Progenitor cell of endocrine pancreas (in vitro differentiated cells): ENCODE measurements at places on chromosomes 4 and X. TPM values are rescaled to one million over a fixed set of nuclear protein-coding genes. Genes with fewer than 3 reads are reported as not detected.

DNA sequence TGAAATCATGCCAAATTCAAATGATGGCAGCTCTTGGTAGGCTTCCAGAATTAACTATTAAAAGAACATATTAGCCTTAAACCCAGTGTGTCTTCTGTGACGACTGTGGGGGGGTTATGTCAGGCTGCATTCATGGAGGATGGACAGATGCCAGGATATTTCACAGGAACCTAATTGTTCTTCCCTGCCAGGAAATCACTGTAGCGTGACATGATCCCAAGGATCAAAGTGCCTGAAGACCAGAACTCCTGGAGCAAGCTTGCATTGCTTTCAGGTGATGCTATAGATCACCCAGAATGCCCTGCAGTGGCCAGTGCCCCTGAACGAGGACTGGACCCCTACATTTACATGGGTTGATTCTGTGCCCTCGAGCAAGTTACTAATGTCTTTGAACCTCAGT, 1093.0 kb upstream of the TENM3 start:
- no peaks in the 10 kb centered on the region for H3K36me3 ChIP-seq
- DNase-seq, result no peak
- H3K27me3 ChIP-seq, result peaks cover 9% of the 10 kb centered on the region
- H3K4me3 ChIP-seq, result no peak overlapping the region
- H3K4me1 ChIP-seq, result no peaks in the 10 kb centered on the region
- H3K27ac ChIP-seq, result no peak overlapping the region

GRCh38 chr4:88910101-88910500, 146.9 kb downstream of the FAM13A start:
- H3K4me3 ChIP-seq, result no peak overlapping the region
- peaks cover 3% of the 10 kb centered on the region for H3K36me3 ChIP-seq
- no peak overlapping the region for H3K27ac ChIP-seq
- no peaks in the 10 kb centered on the region for H3K27me3 ChIP-seq
- no peak for DNase-seq

GRCh38 chrX:49970674-49971073, 48.3 kb downstream of the CLCN5 start:
- no peaks in the 10 kb centered on the region for H3K4me1 ChIP-seq
- H3K4me3 ChIP-seq, result no peak overlapping the region
- H3K36me3 ChIP-seq, result peaks cover 1% of the 10 kb centered on the region
- no peak overlapping the region for H3K27ac ChIP-seq

DNA sequence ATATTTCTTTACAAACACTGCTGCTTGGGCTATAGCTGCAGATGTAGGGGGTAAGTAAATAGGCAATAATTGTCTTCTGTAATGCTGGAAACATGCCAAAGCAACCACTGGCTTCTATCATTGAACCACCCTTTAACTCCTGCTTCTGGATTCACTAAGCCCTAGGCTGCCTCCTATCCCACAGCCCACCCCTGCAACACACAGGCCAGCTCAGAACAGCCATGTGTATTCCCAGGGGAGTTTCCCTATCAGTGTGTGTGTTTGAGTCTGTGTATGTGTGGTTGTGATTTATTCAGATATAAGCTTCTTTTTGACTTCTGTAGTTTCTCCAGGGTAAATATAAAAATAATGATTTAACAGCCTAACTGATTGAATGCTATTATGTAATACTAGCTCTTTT, 291.3 kb downstream of the PCDH10 start:
- H3K27me3 ChIP-seq, result no peaks in the 10 kb centered on the region
- H3K27ac ChIP-seq, result no peak overlapping the region
- H3K36me3 ChIP-seq, result no peaks in the 10 kb centered on the region
- no peak for DNase-seq

DNA sequence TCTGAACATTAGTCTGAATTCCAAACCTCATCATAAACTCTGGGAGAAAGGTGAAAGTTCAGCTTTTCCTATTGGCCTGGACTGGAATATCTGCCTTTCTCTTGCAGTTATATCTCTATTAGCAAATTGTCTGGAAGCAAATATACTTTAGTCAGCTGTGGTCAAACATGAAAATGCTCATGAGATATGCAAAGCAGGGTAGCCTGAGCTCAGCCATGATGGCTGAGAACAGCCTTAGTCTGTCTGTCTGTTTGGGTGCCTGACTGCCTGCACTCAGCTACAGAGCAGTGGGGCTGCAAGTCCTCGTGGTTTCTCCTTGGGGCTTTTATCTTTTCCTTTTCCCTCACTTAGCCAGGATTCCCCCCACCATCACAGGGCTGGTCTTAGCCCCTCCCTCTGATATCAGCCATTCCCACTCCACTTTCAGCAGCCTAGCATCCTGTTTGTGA, 19.5 kb upstream of the PGRMC2 start:
- no peak overlapping the region for H3K4me3 ChIP-seq
- H3K36me3 ChIP-seq, result no peaks in the 10 kb centered on the region
- no peaks in the 10 kb centered on the region for H3K27me3 ChIP-seq
- no peak for DNase-seq
- H3K4me1 ChIP-seq, result peaks cover 22% of the 10 kb centered on the region
- H3K27ac ChIP-seq, result no peak overlapping the region

GRCh38 chr4:149549911-149550310, 265.7 kb downstream of the IQCM start:
- no peak for DNase-seq
- H3K36me3 ChIP-seq, result no peaks in the 10 kb centered on the region
- no peaks in the 10 kb centered on the region for H3K4me1 ChIP-seq
- H3K27ac ChIP-seq, result no peak overlapping the region
- no peaks in the 10 kb centered on the region for H3K27me3 ChIP-seq

- no peak for DNase-seq
- H3K4me3 ChIP-seq, result no peak overlapping the region
- no peaks in the 10 kb centered on the region for H3K36me3 ChIP-seq
- no peaks in the 10 kb centered on the region for H3K4me1 ChIP-seq
- no peaks in the 10 kb centered on the region for H3K27me3 ChIP-seq
Observed at GRCh38 chr4:14701896-14702295, 300.4 kb upstream of the CPEB2 start.

DNA sequence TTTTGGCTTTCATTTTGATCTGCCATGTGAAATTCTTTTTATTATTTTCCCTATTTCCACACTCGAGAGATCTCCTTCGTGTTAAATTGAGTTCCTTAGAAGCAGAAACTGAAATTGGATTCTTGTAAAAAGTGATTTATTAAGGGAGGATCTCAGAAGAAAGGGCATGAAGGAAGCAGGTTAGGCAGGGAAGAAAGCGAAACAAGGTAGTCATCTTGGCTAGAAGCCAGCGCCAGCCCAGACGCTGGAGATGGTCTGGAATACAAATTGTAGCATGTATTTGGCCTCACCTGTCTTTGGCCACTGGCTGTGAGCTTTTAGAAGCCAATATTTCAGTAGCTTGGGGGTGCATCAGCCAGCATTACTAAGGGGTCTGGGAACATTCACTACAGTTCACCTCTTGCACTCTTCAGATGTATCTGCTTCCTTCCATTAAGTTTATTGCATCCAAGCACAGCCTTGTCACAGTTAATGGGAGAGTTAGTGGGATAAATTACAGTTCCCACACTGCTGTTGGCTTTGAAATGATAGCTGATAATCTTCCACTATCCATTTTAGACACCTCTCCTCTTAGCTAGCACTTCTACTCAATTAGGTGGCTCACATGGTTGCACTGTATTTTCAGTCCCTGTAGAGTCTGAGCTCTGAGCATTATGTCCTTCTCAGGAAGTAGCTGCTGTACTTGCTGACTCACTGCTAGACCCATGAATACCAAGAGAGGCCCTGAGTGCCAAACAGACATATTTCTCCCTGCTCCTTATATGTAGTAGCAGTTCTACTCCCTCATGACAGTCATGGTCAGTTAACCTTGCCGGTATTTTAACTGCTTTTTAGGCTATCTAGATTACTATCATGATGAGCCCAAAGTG, 14.6 kb downstream of the GRXCR1 start:
- H3K4me1 ChIP-seq, result no peaks in the 10 kb centered on the region
- peaks cover 26% of the 10 kb centered on the region for H3K27me3 ChIP-seq
- no peak overlapping the region for H3K4me3 ChIP-seq
- H3K36me3 ChIP-seq, result no peaks in the 10 kb centered on the region
- no peak overlapping the region for H3K27ac ChIP-seq

- H3K4me1 ChIP-seq, result peaks cover 6% of the 10 kb centered on the region
- no peaks in the 10 kb centered on the region for H3K36me3 ChIP-seq
- DNase-seq, result no peak
- no peaks in the 10 kb centered on the region for H3K27me3 ChIP-seq
Observed at GRCh38 chrX:88135735-88136134, 611.3 kb upstream of the CPXCR1 start.

DNA sequence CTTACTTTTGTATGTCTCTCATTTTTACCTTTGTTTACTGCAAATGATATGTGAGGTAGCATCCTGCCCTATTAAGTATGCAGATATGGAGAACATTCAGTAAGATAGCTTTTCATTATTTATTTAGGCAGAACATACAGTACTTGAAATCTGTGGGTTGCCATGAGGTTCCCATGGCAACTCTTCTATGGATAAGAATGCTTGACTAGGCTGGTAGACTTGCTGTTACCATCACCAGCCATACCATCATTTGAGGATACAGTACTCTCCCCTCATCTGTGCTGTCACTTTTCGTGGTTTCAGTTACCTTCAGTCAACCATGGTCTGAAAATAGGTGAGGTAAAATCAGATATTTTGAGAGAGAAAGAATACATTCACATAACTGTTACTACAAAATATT, 56.7 kb downstream of the NAF1 start:
- H3K27ac ChIP-seq, result no peak overlapping the region
- no peak overlapping the region for H3K4me3 ChIP-seq
- no peaks in the 10 kb centered on the region for H3K27me3 ChIP-seq
- H3K36me3 ChIP-seq, result no peaks in the 10 kb centered on the region
- no peak for DNase-seq
- no peaks in the 10 kb centered on the region for H3K4me1 ChIP-seq

GRCh38 chr4:149409555-149409962, 406.1 kb downstream of the IQCM start:
- no peaks in the 10 kb centered on the region for H3K36me3 ChIP-seq
- no peaks in the 10 kb centered on the region for H3K27me3 ChIP-seq
- peaks cover 8% of the 10 kb centered on the region for H3K4me1 ChIP-seq
- no peak overlapping the region for H3K4me3 ChIP-seq
- no peak for DNase-seq
- H3K27ac ChIP-seq, result no peak overlapping the region

DNA sequence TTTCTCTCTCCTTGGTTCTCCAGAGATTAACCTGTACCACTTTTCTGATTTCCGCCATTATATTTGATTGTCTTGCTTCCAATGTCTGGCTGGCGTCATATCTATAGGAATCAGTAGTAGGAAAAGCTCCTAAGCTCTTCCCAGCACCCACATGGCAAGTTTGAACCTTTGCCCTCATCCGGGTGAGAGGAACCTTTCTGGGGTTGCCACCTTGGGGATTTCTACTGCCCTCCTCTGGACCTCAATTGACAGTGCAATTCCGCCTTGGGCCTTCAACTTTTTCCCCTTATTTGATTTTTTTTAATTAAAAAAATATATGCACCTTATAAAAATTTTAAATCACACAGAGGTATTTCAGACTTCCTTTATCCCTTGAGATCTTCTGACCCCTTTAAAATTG, 2.0 kb upstream of the CXorf66 start:
- H3K4me3 ChIP-seq, result no peak overlapping the region
- H3K4me1 ChIP-seq, result no peaks in the 10 kb centered on the region
- H3K27me3 ChIP-seq, result peaks cover 33% of the 10 kb centered on the region

DNA sequence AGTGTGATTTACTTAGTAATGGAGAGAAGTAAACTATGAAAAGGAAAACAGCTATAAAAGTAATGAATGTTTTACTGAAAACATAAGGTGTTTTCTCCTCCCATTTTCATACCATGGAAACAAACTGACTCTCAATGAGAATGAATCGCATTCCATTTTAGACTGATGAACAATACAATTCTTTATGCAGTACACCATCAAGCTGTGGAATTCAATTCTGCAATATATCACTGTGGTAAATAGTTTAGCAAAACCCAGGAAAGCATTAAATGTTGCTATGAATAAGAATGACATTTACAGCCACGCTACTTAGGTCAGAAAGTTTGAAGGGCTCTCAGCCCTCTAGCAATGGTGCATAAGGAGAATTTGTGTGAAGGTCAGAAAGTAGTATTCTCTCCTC, 7.4 kb downstream of the DCAF8L2 start:
- H3K27me3 ChIP-seq, result no peaks in the 10 kb centered on the region
- DNase-seq, result no peak
- no peaks in the 10 kb centered on the region for H3K36me3 ChIP-seq
- no peak overlapping the region for H3K27ac ChIP-seq

GRCh38 chr4:7187168-7187535, 5.2 kb upstream of the SORCS2 start:
- peaks cover 57% of the 10 kb centered on the region for H3K27me3 ChIP-seq
- no peak overlapping the region for H3K4me3 ChIP-seq
- peaks cover 9% of the 10 kb centered on the region for H3K4me1 ChIP-seq
- no peak for DNase-seq
- H3K27ac ChIP-seq, result no peak overlapping the region

- H3K4me3 ChIP-seq, result no peak overlapping the region
- no peaks in the 10 kb centered on the region for H3K27me3 ChIP-seq
Observed at GRCh38 chr4:22434895-22435294, 81.0 kb downstream of the ADGRA3 start.

GRCh38 chr4:22238742-22239141, 277.1 kb downstream of the ADGRA3 start:
- H3K27me3 ChIP-seq, result no peaks in the 10 kb centered on the region
- H3K36me3 ChIP-seq, result no peaks in the 10 kb centered on the region
- H3K27ac ChIP-seq, result peak overlapping the region; percentile 79
- H3K4me3 ChIP-seq, result no peak overlapping the region
- no peak for DNase-seq

DNA sequence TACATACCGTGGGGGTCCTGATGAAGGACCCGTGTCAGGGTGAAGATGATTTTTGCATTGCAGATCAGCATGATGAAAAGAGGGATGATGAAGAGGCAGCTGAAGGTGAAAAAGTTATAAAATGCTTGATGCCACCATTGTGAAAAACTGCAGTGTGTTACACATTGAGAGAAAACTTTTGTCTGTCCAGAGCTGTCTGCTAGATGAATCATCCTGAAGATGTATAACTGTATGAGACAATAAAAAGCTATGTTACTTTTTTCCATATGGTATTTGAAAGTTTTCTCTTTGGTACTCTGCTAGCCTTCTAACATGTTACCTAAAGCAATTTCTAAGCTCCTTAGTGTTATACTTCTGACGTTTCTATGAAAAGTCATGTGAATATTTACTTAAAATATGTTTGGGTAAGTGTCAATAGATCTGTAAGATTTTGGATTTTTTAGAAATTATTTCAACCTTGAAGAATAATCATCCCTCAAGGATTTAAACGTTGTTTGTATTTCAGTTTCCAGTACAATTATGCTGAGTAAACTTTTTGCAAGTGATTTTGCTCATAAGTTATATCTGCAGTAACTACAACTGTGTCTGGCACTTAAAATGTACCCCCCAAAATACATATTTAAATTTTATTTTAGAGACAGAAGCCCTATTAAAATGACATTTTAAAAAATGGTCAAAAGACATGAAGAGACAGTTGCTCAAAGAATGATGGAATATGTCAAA, 9.5 kb downstream of the GNRHR start:
- no peak for DNase-seq
- no peaks in the 10 kb centered on the region for H3K27me3 ChIP-seq
- H3K4me1 ChIP-seq, result peaks cover 10% of the 10 kb centered on the region
- no peak overlapping the region for H3K4me3 ChIP-seq
- no peak overlapping the region for H3K27ac ChIP-seq
- no peaks in the 10 kb centered on the region for H3K36me3 ChIP-seq

Gene REELD1
- not detected in 2 replicates for total RNA-seq

Gene GSPT2
- total RNA-seq, result 20.2 and 21.2 TPM in 2 replicates

Gene PCDH7
- total RNA-seq, result 9.9 and 17.2 TPM in 2 replicates

Gene ARX
- total RNA-seq, result 4.5 and 5.8 TPM in 2 replicates

Gene TMSB15A
- total RNA-seq, result 113 and 124 TPM in 2 replicates

Gene TLR8
- not detected in 2 replicates for total RNA-seq

Gene WNK3
- total RNA-seq, result 22.6 and 22.9 TPM in 2 replicates

Gene STARD8
- 0.60 and 1.00 TPM in 2 replicates for total RNA-seq
